ENCODE measurements at places on chromosomes 11 and 22.

GRCh38 chr11:116541460-116541859 lies 231.3 kb downstream of the BUD13 start:
- DNase-seq: no peak

DNA sequence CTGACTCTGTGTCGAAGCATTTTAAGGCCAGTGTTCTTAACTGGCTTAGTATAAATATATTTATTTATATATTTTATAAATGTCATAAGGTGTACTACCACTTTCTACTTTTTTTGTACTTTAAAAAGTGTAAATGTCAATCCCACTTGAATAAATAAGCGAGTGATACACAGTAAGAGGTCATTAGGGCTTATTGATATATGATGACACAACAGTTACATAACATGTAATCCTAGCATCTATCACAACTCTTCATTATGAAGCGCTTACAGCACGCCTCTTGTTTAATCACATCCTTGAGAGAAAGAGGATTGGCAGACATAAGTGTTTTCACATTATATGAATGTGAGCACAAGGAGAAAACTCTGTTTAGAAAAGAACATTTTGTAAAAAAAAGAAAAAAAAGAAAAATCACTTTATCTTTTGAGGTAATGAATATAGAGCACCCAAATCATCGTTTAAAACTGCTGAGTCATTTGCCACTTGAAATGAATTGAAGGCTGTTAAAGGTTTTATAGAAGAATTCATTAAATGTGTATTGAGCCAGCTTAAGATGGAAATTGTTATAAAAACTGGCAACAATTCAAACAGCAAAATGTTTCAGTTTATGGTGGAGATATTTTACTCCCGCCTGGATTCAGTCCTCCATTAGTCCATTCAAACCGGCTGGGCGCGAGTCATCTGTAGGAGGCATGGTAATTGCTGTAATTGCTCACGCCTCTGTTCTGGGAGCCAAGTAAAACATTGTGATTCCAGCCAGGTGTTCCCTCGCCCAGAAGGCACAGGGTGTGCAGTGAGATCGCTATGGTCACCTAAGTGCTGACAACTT lies 627.3 kb upstream of the KIRREL3 start:
- no peak for DNase-seq

DNA sequence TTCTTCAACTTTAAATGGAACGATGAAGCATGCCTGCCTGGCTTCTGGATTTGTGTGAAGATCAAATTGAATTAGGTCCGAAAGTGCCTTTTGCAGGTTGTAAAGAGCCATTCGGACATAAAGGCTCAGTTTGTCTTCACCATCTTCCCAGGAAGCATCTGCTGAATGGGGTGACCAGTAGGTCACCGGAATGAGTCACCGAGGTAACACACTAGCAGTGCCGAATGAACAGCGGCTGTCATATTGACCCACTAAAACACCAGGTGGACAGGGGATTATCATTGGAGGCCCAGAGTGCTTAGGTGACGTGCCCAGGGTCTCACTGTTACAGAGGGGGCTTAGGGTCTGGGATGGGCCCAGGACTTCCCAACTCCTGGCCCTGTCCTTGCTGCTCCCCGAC lies 43.1 kb upstream of the MYH9 start:
- no peak for DNase-seq

- no peak for DNase-seq
These were observed 6.8 kb downstream of the KMT2A start for GRCh38 chr11:118442908-118443589.

DNA sequence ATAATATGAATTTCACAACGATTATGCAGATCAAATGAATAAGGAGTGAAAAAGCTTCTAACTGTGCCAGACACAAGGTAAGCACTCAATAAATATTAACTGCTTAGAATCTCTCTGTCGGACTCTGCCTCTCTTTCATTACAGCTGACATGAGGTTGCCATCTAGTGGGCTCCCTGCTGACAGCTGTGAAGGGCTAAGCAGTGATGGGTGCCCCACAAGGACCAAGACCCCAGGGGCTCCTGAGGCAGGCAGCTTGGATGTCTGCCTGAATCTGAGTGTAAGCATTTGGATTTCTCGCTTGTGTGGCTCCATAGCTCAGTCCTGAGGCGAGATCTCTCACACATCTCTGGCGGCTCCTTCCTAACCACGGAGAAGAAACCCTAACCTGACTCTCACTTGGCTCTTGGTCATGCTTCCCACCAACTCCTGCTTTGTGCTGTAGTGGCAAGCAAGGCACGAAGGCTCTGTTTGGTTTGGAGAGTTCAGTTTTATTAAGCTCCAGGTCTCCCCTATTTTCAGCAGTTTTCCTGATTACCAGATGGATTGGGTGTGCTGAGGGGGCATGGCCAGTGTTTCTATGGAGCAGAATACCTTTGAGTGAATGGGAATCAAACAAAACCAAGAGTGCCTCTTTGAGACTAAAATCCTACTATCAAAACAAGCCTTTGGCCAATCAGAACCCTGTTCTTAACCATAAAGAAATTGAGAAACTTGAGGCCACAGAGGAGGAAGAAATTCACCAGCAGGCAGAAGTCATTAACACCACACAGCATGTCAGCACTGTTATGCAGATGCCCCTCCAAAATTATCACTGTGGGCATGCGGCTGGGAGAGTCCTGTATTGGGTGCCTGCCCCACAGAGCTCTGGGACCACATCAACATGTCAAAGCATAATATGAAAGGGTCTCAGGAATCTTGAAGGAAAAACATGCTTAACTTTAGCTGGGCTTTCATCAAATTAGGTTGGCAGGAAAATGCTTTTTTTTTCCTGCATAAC lies 152.8 kb upstream of the NTM start:
- peak; percentile 15 for DNase-seq

DNA sequence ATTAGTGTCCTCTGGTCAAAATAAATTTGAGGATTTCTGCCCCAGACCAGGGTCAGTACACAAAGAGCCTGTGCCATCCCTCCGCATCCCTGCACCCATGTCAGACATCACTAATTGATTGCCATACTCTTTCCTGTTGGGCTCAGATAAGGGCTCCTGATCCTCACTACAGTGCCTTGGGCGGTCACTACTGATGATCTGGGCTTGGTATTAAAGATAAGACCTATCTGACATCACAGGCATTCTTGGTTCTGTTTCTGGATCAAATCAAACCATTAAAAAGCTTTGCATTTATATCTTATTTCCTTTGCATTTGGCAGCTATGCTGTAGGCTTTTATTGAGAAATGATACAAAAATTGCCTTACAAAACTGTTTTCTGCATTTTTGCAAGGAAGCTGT lies 103.5 kb upstream of the TENM4 start:
- DNase-seq: no peak

GRCh38 chr11:8809939-8810539 lies 101.0 kb upstream of the AKIP1 start:
- no peak for DNase-seq

DNA sequence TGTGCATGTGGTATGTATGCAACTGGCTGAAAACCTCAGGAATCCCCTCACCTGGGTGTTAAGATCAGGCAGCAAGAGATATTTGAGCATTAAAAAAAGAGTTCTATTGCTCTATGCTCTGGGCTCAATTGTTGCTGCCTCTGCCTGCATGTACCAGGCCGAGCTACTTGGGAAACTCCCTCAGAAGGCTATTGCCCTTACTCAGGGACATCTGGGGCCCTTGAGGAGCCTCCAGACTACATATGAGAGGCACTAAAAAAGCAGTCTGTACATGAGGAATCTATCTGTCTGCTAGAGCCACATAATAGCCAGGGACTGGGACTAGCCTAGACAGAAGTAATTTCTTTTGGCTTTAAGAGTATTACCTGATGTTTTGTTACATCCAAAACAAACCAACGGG lies 120.1 kb downstream of the SWAP70 start:
- no peak for DNase-seq

DNA sequence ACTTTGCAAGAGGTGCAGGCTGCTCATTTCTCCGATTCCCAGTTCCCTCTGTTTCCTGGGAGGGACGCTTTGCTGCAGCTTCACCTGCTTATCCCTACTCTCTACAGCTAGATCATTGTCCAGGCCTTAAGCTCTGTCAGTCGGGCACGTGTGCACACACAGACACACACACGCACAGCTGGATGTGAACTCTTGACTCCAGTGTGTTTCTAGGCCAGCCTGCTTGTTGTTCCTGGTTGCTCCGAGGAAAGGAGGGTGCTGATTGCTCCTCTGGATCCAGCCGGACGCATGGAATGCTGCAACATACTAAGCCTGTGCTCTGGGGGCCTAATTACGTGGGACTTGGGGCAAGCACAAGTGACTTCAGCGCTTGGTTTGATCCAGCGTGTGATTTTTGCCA lies 19.7 kb downstream of the ZNRF3 start:
- no peak for DNase-seq

DNA sequence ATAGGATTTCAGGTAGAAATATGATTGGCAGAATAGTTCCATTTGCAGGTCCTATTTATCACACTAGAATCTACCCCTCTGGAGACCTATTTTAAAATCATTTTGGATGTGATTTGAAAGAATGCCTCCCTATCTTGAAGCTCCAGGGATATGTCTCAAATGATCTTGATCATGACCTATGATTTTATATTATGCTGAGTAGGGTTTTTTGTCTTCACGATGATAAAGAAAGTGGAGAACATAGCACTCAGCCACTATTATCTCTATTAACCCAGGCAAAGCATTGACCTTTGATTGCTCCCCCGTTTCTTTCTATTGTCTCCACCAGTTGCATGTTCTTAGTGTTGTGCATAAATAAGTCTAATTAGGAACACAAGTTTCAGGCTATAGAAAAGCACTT lies 307.9 kb downstream of the BLID start:
- no peak for DNase-seq

DNA sequence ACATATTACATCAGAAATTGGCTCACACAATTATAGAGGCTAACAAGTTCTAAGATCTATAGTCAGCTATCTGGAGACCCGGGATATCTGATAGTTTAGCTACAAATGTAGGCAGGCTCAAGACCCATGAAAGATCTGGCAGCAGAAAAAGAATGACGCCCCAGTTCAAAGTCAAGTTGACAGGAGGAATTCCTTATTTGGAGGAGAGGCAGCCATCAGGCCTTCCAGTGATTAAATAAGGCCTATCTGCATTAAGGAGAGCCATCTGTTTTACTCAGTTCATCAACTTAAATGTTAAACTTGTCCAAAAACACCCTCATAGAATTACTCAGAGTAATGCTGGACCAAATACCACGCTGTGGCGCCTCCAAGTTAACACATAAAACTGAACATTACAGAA lies 1402.6 kb downstream of the FAM181B start:
- no peak for DNase-seq

DNA sequence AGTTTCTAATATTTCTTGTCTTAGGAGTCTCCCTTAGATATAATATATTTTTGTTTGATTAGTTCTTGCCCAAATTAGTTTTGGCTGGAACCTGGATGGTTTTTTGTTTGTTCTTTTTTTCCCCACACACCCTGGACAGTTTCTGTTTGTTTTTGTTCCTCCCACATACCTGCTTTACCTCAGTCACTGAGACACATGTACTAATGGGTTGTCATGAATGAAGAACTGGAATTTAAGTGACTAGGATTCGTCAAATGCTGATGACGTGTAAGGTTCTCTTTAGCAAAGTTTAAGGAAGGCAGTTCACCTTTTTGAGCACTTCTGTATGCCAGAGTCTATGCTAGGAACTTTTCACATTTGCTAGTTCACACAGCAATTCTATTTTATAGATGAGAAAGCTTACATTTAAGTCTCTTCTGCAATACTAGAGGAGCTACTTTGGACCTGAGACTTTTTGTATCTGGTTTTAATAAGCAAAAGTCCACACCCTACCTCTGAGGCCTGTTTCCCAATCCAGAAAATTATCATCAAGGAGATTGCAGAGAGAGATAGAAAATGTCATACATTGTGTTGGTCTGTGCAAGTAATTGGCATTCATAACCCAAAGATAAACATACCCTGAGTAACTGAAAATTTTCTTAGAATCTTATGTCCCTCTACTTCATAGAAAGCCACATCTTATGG lies 86.7 kb upstream of the RAB1B start:
- DNase-seq: no peak

GRCh38 chr11:6203327-6203726 lies 2.0 kb upstream of the C11orf42 start:
- DNase-seq: no peak

GRCh38 chr11:107598225-107599139 lies 7.5 kb downstream of the ELMOD1 start:
- peak; percentile 57 for DNase-seq

DNA sequence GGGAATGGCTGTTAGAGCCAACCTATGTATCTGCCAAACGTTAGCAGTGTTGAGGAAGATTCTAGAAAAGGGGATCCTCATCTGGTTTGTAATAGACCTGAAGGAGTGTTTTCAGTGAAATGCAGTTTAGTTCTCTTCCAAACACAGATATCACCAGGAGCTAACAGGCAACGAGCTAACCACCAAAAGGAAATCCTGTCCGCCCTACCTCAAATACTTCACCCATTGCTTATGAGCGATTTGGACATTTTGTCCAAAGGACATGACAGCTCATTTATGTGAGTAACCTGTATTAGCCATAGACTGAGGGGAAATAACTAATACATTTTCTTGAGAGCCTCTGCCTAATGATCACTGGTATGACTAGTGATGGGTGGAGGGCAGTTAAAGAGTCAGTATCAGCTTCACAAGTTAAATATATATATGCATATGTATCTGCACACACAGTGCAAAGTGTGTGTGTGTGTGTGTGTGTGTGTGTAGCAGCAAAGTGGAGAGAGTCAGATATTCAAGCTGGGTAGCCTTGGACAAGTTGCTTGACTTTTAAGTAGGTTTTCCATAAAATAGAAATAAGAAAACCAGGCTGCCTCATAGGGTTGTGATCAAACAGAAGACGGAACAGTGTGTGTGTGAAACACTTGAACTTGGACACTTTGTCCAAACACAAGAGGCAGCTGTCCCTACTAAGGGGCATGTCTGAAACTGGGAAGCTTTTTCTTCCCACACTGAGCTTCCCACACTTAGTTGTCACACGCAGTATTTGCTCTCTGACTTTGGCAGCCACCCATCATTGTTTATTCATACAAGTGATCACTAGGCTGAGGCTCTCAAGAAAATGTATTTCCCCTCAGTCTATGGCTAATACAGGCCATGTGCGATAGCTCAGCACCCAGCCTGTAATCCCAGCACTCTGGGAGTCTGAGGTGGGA lies 940 bp upstream of the C11orf91 start:
- DNase-seq: peak; percentile 97

GRCh38 chr22:48240935-48241230 lies 1478.4 kb downstream of the TBC1D22A start:
- no peak for DNase-seq

DNA sequence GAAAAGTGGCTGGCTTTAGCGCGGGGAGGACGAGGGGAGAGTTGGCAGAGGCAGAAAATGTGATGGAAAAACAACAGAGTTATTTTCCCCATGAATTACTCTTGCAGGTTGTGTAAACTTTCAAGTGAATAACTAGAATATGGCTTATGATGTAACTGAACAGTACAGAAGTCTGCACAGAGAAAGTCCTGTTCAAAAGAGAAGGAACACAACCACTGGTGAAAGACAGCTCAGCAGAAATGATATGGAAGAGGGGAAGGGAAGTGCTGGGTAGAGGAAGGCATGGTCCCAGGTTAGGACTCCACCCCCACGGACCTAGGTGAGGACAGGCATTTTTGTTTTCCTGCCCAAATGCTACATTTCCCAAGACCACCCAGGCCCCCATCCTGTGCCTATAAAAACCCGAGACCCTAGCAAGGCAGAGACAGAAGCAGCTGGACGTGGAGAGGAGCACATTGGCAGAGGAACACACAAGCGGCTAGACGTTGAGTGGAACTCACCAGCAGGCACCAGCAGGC lies 77.7 kb downstream of the MAML2 start:
- DNase-seq: no peak

All from SK-MEL-5 (cell line).